ENCODE measurements at places on chromosomes 11 and 22.

DNA sequence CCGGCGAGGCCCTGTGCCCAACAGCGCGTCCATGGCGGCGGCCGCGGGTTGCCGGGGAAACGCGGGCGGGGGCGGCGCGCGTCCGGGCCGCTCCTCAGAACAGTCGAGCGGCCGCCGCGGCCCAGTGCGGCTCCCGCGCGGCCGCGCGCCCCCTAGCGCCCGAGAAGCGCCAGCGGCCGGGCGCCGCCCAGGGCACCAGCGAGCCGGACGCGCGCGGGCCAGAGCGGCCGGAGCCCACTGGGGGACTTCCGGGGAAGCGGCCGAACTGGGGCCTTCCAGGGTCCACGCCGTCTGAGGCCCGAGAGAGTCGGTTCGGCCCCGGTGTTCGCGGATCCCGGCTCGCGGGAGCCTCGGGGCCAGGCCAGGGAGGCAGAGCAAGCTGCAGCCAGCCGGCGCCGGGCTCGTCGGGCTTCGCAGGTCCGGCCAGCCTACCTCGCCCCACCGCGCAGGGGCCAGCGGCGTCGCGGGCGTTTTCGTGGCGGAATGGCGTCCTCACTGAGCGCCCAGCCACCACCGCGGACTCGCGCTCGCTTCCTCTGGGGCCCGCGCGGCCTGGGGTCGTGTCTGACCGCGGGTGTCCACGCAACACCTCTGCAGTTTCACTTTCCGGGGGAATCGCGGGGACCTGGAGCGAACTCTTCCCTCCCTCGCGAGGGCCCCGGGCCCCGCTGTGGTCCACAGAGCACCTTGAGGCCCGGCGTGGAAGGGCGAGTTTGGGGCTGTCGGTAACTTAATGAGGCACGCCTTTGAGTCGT lies at the start of gene DENND6B:
DENND6B (minus strand) TSS at position 57 of the 755 bp plus-strand sequence; CDS start at position 33, 24 bp downstream.
- peak; percentile 89 for DNase-seq

DNA sequence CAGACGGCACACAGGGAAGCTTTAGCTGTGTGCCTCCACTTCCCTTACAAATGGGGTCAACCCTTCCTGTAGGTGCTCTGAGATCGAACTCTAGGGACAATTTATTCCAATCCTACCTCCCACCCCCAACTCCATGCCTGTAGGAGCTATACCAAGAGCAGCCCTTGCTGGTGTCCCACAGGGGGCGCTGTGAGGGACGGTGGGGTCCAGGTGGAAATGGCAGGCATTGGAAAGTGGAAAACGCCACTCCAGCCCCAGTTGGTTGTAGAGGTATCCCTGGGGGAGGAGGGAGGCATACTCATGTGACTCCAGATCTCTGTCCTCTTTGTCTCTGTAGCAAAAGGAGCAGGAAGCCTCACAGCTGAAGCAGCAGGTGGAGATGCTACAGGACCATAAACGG lies 161.3 kb downstream of the MYO18B start:
- no peak for DNase-seq

GRCh38 chr11:68117853-68118470 lies 3.2 kb downstream of the CHKA start:
- no peak for DNase-seq

DNA sequence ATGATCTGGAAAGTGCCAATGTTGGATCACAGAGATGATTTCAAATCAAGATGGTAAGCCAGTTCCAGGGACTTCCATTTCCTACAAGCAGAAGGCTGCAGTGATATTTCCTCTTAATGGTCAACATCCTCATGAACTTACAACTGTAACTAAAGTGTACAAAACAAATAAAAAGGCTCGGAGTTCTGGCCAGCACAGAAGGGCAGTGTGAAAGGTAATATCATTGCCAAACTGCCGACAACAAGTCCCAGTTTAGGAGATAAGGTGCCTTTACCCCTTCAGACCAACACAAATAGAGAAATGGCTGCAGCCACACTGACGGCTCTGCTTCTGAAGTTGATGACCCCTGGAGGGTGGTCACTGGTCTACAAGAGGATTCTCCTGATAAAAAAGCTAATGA lies 91.1 kb downstream of the ETS1 start:
- no peak for DNase-seq

DNA sequence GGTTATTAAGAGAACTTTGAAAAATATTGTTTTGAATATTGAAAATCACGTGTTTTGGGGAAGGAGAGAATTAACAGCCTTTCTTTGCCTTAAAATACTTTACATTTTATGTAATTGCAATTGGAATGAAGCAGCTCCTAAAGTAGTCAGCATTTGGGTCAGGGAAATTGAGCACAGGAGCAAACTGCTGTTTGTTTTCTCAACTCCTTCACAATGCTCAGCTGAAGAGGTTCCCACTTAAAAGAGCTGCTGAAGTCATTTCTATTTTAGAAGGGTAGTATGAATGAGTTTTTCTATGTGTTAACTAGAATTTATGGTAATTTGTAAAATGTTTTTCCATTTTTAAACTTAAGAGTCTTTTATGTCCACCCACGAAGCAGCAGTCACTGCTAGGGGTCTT lies 8.1 kb upstream of the UCP2 start:
- no peak for DNase-seq

- DNase-seq = no peak
These were observed 149.1 kb downstream of the UVRAG start for GRCh38 chr11:75964071-75964470.
